Stimulated activated CD8-positive, alpha-beta memory T cell treated with anti-CD3 and anti-CD28 coated beads, Interleukin-4, amount 100 ng/mL, for 1 hour (primary cell): ENCODE measurements at places on chromosomes 3 and 15.

DNA sequence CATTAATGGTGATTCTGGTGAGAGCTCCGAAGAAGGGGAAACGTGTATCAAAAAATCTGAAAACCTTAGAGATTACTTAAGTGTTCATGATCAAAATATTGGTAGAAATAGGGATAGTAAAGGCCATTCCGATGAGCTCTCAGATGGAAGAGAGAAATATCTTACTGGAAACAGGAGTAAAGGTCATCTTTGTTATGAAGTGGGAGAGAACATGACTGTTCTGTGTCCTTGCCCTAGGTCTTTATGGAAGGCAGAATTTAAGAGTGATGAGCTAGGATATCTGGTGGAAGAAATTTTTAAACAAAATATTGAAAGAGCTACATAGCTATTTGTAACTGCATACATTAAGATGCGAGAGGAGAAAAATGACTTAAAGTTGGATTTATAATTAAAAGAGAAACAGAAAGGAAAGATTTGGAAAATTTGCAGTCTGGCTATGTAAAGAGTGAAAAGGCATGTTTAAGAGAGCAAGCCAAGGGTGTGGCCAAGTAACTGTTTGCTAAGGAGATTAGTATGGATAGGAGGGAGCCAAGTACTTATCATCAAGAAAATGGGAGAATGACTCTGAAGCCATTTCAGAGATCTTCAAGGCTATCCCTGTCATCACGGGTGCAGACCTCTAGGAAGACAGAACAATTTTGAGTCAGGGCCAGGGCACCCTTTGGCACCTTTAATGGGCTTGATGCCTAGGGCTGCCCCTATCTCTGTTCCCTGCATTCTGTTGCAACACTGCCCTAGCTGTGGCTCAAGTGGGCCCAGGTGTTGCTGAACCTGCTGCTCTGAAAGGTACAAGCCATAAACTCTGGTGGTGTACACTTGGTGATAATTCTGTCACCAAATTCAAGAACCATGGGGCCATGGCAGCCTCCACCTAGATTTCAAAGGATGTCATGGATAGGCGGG lies 27.3 kb downstream of the SLMAP start:
- no peak for DNase-seq

DNA sequence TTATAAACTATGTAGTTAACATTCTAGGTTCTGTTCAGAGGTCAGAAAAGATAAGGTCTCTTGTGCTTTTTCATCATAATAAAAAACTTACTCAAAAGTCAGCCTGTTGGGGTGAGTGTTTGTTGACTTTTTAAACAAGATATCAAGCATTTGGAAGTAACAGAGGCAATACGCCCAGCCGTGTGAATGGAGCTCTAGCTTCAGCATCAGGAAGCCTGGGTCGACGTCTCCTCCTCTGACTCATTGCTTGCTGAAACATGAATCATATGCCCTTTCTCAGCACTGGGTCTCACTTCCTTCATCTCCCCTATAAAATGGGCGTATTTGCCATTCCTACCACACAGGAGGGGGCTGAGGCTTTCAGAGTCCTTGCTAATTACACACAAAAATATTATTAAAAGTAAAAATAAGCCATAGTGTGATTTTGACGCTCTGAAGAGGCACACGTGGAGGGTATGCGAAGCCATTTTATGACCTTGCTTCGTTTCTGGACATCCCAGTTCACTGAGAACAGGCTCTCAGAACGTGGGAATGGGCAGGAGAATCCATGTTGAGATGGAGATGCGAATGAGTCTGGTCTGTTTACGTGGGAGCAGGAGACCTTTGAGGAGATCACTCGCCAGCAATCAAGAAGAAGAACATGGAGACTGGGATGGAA lies 220.8 kb upstream of the TPRG1 start:
- no peak for DNase-seq

DNA sequence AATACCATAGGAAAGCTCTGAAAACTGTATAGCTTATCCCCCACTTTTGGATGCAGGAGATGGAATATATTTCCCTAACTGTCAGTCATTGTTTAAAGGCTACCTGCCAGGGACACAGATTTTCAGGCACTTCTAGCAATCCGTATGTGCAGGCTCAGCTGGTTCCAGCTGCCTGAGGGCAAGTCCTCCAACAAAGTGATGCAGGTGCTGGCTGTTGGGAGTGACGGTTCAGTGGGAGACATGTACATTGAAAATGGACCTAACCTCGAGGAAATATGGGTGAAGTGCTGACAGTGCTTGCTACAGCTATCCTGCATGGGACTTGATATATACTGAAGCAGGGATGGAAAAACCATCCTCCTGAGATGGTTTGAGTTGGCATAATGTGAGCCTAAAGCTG lies 153.1 kb upstream of the GAP43 start:
- no peak for DNase-seq

DNA sequence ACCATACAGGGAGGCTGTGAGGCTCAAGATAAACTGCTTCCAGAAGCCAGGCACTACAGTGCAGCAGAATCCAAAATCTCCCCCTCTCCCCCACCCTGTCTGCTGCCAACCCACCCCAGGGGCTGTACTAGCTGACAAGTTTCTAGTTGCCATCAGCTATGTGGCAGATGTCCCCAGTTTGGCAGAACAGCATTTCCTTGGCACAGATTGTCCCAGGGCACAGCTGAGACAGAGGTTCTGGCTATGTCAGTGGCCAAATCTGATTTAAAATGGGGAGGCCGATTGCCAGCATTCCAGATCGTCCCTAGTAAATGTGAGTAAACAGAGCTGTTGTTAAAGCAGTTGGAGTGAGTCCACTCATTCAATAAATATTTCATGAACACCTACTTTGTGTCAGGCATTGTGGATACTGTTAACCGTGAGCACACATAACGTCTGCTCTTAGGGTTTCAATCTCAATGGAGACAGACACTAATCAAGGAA lies 28.0 kb upstream of the CCDC174 start:
- DNase-seq: no peak

GRCh38 chr15:69755551-69756310 lies 303.1 kb downstream of the RPLP1 start:
- DNase-seq: peak; percentile 33
